NCI-H146 (cell line): ENCODE measurements at places on chromosomes 16 and 17.
A peak's percentile ranks its signal among the peaks of the same experiment; 100 is the strongest.

GRCh38 chr17:51803161-51803560 is 355.4 kb downstream of the CA10 start:
- DNase-seq = no peak

DNA sequence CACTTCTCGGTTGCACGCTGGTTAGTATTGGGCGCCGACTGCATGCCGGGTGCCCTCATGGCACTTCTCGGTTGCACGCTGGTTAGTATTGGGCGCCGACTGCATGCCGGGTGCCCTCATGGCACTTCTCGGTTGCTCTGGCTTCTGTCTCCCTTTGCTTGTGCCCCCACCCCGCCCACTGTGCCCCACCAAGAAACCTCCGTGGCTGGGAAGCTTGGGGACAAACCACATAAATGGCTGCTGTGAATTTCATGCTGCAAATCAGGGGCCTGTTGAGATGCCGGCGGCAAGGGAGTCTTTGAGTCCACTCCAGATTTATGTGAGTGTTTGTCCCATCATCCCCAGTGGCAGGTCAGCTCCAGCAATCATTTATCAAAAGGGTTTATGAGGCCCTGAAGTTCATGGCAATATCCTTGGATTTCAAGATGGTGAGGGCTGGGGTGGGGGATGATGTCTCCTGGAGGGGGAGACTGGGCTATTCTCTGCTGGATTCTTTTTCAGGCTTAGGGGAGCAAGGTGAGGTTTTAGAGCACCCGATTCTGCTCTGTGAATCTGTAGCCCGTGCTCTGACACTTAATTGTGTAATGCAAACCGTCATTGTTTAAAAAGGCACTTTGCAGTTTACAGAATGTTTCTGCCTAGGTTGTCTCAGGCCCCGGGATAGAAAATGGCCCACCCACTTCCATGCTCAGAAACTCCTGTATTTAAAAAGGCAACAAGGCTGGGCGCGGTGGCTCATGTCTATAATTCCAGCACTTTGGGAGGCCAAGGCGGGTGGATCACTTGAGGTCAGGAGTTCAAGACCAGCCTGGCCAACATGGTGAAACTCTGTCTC is 51.2 kb upstream of the CIBAR2 start:
- no peak for DNase-seq

DNA sequence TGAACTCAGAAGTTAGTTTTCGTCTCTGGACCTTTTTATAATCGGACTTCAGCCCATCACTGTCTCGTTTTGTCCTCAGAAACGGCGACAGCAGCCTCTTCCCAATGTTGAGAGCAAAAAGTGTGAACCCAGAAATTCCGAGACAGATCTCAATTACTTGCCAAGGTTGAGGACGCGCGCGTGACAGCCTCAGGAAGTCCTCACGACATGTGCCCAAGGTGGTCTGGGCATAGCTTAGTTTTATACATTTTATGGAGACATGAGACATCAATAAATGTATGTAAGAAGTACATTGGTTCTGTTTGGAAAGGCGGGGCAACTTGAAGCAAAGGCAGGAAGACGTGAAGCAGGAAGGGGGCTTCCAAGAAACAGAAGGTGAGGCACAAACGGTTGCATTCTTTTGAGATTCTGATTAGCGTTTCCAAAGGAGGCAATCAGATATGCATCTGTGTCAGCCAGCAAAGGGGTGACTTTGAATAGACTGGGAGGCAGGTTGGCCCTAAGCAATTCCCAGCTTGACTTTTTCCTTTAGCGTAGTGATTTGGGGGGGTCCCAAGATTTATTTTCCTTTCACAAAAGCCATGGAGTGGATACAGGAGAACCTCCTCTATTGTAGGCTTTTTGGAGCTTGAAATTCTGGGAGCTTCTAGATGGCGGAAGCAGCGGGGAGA is 583 bp upstream of the ZNF747 start:
- DNase-seq = peak; percentile 66

GRCh38 chr16:50833929-50834328 is 92.0 kb downstream of the CYLD start:
- DNase-seq = no peak
